Fibroblast of pulmonary artery (primary cell): ENCODE measurements at places on chromosomes 3 and 15.

DNA sequence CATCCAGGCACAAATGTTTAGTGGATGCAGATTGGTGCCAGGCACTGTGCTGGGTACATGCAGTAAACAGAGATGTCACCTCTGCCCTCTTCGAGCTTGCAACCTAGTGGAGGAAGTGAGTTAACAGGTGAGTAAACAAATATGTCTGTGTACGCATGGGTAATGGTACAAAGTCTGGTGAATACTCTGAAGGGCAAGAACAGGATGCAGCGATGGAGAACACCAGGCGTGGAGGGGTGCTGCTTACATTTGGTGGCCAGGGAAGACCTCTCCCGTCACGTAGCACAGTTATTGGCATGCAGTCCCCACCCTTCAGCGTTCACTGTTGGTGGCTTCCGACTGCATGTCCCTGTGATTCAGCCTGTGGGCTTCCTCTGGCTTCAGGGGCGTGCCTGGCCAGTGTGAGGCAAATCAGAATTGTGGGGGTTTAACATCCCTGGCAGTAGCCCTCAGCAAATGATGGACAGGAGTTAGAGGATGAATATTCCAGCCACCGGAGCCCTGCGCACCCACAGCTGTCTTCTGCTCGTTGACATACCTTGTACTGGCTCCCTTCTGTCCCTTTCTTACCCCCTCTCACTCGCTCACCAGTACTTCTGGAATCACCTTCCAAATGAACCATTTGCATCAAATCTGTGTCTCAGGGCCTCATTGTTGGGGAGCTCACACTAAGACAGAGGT, 9.1 kb upstream of the HDAC11 start:
- DNase-seq = no peak

GRCh38 chr3:57060089-57060821, at the start of gene SPATA12:
Gene SPATA12, plus strand, starts transcription at chr3:57060664. Its CDS starts 13,031 bp downstream, at chr3:57073695.
- DNase-seq = peak; percentile 87

DNA sequence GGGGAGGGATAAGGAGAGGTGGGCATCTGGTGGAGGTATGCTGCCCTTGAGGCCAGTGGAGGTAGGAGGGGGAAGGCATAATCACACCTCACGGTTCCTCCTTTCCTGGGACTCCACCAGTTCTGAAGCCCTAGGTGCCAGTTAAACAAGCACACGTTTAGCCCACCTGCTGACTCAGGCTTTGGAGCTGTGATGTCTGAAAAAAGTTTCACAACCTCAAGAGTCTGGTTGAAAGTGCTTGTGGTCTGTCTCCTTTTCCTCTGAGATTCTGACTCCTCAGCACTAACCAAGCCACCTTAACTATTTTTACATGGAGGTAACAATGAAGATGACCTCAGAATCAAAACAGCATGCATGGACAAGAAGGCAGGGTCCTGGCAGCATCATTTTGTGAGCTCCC, 23.0 kb downstream of the HPS3 start:
- peak; percentile 56 for DNase-seq

DNA sequence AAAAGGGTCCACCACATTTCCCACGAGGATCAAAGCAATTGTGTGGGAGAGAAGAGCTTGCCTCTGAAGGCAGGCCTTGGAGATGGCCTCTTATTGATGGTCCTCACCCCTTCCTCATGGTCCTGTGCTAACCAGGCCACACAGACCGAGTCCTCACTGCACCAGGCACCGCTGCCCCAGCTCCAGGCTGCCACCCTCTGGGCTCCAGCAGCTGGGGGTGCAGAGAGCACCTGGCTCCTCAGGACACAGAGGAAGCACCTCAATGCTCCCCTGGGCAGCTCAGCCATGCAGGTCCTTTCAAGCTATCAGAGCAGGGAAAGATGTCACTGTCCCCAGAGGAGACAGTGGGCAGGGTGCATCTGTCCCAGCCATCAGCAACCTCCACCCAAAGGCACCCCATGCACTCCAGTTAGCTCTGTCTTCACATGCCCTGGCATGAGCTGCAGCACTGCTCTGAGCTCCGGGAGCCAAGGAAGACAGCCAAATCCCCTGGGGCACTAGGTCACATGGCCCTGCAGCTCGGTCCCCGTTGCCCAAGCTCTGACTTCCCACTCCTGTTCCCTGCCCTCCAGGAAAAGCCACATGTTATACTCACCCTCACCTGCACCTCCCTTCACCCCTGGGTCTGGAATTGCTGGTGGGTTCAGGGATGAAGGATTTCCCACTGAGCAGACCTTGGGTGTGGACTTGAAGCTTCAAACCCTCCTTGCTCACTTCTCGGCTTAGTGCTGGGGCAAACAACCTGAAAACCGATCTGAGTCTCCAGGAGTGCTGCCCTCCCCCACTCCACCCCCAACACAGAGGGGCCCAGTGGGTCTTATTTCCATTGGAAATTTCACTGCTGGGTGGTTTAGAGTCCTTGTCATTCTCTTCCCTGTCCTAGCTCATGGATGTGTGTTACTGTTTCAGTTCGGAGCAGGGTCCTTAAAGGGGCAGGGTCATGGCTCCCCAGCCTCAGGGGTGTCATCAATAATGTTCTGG, 32.6 kb downstream of the ALS2CL start:
- DNase-seq = no peak

DNA sequence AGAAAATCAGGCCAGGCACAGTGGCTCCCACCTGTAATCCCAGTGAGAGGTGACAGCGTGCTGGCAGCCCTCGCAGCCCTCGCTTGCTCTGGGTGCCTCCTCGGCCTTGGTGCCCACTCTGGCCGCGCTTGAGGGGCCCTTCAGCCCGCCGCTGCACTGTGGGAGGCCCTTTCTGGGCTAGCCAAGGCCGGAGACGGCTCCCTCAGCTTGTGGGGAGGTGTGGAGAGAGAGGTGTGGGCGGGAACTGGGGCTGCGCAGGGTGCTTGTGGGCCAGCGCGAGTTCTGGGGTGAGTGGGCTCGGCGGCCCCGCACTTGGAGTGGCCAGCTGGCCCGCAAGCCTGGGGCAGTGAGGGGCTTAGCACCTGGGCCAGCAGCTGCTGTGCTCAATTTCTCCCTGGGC, 252.6 kb downstream of the FOXP1 start:
- no peak for DNase-seq

GRCh38 chr15:74833376-74834107, 7.1 kb downstream of the CPLX3 start:
- DNase-seq = no peak

- DNase-seq = no peak
Measured at GRCh38 chr15:39110746-39111145, 470.1 kb upstream of the THBS1 start.

DNA sequence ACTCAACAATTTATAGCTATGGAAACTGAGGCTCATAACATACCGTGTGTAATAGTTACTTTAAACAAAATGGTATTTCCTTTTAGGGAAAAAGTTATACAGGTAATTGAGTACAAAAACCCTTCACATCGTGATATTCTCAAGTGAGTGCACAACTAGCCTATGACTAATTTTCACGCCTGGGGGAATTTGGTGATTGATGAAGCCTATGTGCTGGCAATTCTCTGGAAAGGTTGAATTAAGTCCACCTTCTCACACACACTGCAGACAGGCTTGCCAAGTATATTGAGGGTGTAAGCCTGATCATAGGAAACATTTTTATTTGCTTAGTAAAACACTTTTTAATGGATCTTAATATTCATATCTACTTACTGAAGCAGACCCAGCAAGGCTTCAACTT, 41.3 kb upstream of the ROBO2 start:
- DNase-seq = no peak
